ENCODE measurements at places on chromosomes 5 and 9. TPM values are rescaled to one million over a fixed set of nuclear protein-coding genes. Genes with fewer than 3 reads are reported as not detected.

DNA sequence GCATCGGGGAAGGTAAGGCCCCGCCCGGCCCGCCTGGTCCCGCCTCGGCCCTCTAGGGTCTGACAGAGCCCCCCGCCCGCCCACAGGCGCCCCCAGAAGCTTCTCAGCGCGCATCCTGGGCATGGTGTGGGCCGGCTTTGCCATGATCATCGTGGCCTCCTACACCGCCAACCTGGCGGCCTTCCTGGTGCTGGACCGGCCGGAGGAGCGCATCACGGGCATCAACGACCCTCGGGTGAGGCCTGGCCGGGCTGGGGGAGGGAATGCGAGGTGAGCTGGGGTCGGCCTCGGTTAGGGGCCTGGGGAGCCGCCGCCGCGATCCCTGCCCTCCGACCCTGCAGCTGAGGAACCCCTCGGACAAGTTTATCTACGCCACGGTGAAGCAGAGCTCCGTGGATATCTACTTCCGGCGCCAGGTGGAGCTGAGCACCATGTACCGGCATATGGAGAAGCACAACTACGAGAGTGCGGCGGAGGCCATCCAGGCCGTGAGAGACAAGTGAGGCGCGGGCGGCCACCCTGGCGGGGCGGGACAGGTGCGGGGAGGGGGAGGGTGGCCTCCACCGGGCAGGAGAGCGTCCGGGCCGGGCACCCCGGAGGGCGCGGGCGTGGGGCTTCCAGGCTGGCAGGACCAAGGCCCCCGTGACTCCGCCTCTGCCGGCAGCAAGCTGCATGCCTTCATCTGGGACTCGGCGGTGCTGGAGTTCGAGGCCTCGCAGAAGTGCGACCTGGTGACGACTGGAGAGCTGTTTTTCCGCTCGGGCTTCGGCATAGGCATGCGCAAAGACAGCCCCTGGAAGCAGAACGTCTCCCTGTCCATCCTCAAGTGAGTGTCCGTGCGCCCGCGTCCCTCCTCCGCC lies 7.1 kb downstream of the LRRC26 start:
- peak; percentile 43 for DNase-seq

- DNase-seq, result no peak
These were observed 534.4 kb upstream of the TLE4 start for GRCh38 chr9:79037338-79037737.

Gene HK3
- total RNA-seq, result 2.5 TPM

GRCh38 chr9:38309324-38310195 lies 82.9 kb upstream of the ALDH1B1 start:
- DNase-seq, result no peak

DNA sequence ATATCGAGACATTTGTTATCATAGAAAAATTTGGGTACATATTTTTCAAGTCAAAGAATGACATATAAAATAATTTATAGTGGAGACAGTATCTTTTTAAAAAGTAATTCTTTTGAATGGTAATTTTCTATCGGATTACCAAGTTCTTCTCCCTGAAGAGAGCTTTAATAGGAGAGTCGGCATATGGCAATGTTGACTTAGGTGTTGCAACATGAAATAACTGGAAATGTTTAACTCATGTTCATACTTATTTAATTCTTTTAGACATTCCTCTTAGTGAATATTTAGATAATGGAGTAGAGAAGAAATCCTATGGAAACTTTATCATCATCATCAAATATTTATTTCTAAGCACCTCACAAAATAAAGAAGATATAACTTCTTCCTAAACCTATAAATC lies 118.2 kb upstream of the CTNND2 start:
- no peak for DNase-seq

Gene ENTREP1
- total RNA-seq, result 52.7 TPM

Measured in breast epithelium (tissue), 4 donors.